Fibroblast of skin of right biceps (primary cell): ENCODE measurements at places on chromosomes 6 and 20.

DNA sequence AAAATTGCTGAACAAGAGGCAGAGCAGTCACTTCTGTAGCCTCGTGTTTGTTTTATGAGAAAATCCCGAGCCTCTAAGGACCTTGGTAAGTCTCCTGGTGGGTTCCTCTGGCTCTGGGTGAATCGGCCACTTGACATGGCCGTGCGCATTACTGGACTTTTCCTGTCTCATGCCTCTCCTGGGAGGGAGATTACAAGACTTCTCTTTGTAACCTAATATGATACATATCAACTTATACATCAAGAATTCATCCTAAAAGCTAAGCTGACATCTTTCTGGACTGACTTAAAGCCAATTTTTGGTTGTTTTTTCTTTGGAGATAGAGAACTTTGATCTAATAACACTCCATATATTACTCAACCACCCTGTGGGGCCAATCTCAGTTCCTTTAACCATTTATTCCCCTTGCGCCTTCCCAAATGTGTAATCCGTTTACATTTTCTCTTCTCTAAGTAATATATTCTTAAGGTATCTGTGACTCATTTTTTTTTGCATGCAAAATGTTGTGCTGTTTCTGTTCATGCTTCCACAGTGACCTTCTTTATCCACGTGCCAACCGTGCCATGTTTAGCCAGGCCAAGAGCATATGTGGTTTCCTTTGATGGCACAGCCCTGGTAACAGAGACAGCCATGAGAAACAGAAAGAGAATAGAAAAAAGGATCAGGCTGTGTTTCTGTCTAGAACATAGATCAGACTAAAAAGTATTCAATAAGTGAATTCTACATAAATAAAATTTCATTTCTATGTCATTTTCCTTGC, 47.5 kb upstream of the JAG1 start:
- no peak for DNase-seq

DNA sequence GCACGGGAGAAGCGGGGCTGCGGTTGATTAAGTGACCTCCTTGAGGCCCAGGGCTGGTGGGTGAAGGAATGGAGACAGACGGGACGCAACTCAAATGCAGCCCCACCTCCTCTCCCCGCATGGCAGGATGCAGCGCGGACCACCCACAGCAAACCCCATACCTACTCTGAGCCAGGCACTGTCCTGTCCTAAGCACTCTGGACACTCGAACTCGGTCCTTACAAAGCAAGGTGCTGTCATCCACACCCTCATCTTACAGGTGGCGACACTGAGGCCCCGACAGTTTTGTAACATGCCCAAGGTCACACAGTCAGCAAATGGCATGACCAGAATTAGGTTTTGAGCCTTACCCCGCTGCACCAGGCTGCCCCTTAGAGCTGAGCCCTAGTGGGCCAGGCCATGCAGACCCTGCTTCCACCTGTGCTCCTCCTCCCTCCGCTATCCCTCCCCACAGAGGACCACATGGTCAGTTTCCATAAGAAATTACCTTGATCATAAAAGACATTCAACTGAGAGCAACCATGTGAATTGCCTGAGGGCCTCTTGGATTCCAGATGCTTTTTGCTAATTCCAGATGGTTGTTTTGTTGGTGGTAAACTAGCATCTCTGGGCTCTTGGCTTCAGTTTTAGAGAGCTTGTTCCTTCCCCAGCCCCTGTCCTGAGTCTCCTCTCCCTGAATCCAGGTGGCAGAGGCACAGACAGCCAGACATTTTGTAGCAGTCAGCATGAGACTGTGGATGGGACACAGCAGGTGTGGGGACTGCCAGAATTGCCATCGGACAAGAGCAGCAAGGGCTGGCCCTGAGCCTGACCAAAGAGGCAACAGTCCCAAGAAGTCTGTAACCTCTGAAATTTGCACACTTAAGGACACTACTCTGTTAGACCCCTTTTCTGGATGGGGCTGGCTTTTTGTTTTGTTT, 171.9 kb upstream of the PMEPA1 start:
- DNase-seq = no peak

GRCh38 chr6:44086931-44087574, 40.2 kb downstream of the MRPL14 start:
- DNase-seq = no peak

- DNase-seq = no peak
These were observed 279.7 kb downstream of the ZFAND3 start for GRCh38 chr6:38099221-38099620.

GRCh38 chr6:100892693-100893092, 11.6 kb upstream of the ASCC3 start:
- DNase-seq = no peak

DNA sequence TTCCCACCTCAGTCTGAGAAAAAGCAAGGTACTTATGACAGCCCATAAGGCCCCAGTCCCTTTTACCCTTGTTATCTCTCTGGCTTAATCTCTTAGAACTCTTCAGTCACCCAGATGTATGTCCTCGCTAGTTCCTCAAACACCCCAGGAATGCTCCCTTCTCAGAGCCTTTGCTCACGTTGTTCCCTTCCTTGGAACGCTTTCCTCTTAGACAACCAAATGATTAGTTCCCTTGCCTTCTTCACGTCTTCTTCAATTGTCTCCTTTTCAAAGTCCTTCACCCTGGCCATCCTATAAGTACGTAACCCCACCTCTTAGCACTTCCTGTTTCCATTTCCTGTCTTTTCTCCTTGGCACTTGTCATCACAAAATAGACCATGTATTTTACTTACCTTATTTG, 1.1 kb upstream of the APOBEC2 start:
- DNase-seq = no peak

DNA sequence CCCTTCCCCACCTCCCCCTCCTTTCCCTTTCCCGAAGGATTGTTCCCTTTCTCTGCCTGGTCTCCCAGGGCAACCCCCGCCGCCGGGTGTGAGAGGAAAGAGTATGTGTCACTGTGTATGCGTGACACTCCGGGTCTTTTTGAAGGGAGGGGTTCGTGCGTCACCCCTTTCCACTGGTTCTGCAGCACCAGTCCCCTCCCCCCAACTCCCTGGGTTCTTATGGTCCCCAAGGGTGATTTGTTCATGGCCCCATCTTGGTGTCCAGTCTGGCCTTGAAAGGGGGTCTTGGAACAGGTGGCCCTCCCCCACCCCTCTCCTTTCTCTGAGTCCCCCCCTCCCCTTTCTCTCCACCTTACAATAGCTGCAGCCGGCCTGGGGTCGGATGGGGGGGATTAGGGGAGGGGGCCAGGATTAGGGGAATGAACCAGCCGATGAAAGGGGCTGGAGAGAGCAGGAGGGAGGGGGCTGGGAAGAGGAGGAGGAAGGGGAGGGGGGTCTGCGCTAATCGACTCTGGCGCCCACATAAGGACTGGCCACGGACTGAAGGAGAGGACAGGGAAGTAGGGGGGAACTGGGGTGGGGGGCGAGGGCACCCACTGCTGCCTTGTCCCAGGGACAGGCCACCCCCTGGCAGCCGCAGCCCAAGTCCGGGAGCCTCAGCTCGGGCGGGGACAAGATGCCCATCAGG, 1.3 kb upstream of the RING1 start:
- DNase-seq = peak; percentile 80

- DNase-seq = peak; percentile 42
These were observed 727.3 kb downstream of the MAFB start for GRCh38 chr20:39961637-39962244.

DNA sequence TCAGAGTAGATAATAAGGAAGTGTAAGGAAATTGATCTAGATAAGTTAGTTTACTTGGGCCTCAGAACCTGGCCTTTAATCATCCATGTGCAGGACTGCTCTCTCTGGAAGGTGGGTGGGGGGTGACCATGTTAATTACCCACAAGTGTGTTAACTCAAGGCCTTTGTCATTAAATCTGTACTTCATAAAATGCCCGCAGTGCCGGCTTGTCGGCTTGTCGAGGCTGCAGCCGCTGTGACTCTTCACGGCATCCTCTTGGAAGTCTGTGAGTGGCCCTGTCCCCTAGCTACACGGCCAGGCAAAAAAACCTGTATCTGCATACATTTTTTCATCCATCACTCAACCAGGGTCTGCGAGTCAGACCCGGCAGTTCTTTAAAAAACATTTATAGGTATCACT, 70.9 kb upstream of the ASCC3 start:
- DNase-seq = no peak

GRCh38 chr6:112457886-112458285, 110.8 kb downstream of the RFPL4B start:
- DNase-seq = peak; percentile 41

DNA sequence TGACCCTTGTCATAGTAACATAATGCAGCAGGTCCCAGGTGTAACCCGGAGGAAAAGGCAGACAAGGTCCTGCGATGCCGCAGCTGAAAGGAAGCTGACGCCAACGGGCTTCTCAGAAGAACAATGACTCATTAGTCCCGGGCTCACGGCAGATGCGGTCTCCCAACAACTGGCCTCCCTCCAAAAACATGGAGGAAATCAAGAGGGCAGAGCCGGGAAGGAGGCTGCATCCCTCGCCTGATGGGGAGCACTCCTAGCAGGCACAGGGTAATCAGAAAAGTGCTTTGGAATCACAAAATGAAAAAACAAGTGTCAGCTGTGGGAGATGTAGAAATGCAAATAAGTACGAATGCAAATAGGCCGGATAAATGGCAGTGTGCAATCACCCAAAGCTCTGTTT, 165.2 kb upstream of the AGPAT4 start:
- peak; percentile 93 for DNase-seq

DNA sequence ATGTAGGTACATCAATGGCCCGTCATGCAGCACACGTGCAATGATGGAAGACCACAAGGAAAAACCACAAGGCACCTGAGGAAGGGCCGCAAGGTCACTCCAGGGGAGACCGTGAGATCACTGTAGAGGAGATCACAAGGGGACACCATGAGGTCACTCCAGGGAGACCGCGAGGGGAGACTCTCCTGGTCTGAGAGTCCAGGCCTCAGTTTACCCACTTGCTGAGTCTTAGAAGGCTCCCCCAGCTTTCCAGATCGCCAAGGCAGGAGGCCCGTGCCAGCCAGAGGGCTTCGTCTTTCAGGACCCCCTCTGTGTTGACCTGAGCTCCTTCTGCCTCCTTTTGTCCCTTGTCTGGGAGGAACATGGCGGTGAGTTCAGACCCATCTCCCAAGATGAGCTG, 232.2 kb downstream of the ERMARD start:
- no peak for DNase-seq

- no peak for DNase-seq
These were observed 10.7 kb downstream of the RIMS4 start for GRCh38 chr20:44799691-44800090.

DNA sequence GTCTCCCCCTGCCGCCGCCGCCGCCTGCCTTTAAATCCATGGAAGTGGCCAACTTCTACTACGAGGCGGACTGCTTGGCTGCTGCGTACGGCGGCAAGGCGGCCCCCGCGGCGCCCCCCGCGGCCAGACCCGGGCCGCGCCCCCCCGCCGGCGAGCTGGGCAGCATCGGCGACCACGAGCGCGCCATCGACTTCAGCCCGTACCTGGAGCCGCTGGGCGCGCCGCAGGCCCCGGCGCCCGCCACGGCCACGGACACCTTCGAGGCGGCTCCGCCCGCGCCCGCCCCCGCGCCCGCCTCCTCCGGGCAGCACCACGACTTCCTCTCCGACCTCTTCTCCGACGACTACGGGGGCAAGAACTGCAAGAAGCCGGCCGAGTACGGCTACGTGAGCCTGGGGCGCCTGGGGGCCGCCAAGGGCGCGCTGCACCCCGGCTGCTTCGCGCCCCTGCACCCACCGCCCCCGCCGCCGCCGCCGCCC, 474 bp downstream of the CEBPB start:
- DNase-seq = no peak

GRCh38 chr6:27188061-27188884, 59.2 kb upstream of the PRSS16 start:
- DNase-seq = peak; percentile 84

GRCh38 chr6:16770701-16771569, 9.7 kb upstream of the ATXN1 start:
- DNase-seq = peak; percentile 78

GRCh38 chr6:137860394-137861005, 6.6 kb upstream of the TNFAIP3 start:
- DNase-seq = no peak

DNA sequence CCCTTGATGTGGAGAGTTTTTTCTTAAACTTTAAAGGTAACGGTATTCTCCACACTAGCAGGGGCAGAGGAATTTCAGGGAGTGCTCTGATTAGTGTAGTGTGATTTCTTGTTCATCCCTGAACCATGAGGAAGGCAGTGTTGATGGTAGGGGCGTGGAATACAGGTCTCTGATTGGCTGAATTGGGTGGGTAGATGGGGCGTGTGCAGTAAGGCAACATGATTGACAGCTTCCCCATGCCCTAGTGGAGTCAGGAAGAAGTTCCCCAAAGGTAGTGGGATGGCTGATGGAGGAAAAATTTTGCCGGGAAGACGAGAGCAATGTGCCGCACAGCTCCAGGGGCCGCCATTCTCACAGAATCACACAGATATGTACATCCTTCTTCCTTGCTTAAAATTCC, 97.4 kb upstream of the SALL4 start:
- DNase-seq = no peak

DNA sequence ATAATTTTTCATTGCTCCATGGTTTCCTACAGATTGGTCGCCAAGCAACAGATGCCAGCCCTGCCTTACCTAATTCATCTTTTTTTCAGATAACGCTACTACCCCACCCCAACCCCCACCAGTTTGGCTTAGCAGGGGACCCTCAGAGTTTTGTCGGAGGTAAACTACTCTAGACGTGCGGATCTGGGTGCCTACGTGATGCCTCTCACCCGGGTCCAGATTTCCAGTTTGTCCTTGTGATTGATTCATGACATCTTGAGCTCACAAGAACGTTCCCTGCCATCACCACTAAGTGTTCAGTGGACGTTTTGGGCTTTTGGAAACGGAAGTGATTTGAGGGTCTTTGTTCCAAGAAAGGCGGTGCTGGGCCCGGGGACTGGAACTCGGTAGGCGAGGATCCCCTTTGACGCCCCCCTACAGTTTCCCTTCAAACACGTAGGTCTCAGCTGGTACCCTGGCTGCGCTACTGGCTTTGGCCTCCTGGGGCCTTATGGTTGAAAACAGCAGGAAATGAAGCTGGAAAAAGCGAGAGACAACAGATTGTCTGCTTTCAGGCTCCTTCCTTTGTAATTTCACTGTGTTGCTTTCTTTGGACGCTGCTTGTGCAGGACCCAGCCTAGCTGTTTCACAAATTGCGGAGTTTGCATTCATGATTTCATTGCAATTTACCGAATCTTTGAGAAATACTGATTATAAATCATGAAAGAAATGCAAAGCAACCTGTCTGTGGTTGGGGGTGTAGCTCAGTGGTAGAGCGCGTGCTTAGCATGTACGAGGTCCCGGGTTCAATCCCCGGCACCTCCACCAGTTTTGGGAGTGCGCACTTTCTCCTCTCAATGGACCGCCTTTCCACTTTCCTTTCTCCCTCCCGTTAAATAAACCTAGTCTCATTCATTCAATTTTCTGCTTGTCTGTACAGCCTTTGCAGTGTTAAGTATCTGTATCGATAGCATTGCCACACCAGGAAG, 81.0 kb downstream of the GPX5 start:
- peak; percentile 90 for DNase-seq

GRCh38 chr20:51540580-51540979, 1.9 kb downstream of the NFATC2 start:
- DNase-seq = no peak
